ENCODE measurements at places on chromosomes 5 and 9.

DNA sequence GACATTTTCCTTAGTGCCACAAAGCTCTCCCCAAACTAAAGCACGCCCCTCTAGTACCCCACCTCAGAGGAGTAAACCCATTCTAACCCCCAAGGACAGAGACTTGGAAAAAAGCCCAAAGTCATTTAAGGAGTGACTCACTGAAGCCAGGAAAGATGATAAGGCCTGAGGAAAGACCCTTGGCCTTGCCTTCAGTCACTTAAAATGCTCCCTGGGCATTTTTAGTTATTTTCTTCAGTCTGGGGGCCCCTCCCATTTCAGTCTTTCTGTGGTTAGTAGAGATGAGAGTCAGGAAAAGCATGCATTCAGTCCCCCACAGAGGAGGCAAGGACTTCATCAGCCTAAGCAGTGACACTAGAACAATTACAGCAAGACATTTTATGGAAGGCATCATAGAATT, 13.7 kb upstream of the TLX3 start:
- DNase-seq, result no peak

DNA sequence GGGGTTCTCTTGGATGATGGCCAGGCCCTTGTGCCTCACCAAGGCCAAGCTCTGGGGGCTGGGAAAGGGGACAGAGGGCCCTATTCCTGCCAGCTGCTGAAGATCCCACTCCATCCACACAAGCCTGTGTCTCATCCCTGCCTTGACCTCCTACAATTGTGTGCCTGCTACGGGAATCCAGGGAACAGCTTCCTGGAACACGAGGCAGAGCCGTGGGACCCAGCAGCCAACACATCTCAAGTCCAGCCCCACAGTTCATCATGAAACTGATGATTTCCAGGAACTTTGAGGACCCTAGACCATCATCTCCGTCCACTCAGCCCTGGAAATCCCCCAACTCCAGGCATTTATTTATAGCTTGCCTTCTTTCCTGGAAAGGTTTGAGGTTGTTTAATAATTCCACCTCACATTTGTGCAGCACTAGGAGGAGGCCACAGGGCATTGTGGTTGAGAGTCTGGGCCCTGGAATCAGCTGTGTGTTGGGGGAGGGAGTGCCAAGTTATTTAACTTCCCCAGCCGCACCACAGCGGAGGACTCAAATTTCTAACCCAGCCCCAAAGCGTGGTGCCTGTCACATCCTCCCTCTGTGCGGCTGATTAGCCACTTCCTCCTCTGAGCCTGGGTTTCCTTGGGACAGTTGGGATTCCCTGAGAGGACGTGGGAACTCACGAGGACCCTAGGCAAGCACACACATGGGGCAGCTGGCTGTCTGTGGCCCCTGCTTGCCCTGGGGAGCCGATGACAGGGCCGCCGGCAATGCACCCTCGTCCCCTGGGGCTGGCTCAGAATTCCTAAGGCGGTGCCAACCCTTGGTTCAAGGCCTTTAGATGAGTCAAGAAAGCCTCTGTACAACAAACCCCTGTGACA, 58.2 kb upstream of the GGTA1 start:
- no peak for DNase-seq

GRCh38 chr5:55917402-55918086, 66.4 kb downstream of the IL31RA start:
- no peak for DNase-seq

- no peak for DNase-seq
Measured at GRCh38 chr9:114156657-114157421, 1.5 kb downstream of the COL27A1 start.

- no peak for DNase-seq
Measured at GRCh38 chr5:78009937-78010527, 233.9 kb upstream of the TBCA start.

DNA sequence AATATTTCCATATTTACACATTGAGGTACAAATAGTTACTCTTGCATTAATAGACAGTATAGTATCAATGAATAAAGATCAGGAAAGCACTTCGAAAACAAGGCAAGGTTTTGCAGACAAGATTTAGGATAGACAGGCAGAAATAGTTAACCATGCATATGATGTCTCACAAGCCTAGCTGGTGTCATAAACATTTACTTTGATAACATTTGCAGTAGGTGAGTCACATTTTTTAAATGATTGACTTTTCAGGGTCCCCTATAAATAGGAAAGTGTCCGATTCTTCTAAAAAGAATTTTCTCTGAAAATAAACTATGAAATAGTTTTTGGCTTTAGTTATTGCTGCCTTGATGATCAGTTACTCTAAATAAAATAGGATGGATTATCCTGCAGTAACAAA, 162.1 kb downstream of the SNX18 start:
- DNase-seq, result no peak

DNA sequence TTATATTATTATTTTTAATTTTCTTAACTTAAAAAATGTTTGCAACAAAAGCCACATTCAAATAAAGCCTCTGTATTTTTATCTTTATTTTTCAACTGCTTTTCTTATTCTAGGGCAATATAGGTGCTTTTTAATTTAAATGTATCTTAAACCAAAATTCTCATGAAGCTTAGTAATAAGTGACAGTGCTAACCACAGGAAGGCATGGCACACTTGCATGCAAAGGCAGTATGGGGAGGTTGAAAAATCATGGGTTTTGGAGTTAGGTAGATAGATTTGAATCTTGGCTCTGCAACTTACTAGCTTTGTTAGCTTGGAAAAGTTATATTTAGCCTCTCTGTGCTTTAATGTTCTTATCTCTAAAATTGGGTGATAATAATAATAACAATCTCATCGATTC, 458.0 kb downstream of the DMAC1 start:
- no peak for DNase-seq

- DNase-seq, result no peak
Measured at GRCh38 chr9:5644501-5644900, 15.6 kb downstream of the RIC1 start.

DNA sequence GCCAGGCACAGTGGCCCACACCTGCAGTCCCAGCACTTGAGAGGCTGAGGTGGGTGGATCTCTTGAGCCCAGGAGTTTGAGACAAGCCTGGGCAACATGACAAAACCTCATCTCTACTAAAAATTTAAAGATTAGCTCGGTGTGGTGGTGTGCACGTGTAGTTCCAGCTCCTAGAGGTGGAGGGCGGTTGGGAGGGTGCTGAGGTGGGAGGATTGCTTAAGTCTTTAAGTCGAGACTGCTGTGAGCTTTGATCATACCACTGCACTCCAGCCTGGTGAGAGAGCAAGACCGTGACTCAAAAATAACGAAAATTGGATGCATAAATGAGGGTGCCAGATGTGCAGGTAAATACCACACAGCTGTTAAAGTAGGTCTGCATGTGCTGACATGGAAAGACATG, 39.3 kb upstream of the TDRD7 start:
- no peak for DNase-seq

DNA sequence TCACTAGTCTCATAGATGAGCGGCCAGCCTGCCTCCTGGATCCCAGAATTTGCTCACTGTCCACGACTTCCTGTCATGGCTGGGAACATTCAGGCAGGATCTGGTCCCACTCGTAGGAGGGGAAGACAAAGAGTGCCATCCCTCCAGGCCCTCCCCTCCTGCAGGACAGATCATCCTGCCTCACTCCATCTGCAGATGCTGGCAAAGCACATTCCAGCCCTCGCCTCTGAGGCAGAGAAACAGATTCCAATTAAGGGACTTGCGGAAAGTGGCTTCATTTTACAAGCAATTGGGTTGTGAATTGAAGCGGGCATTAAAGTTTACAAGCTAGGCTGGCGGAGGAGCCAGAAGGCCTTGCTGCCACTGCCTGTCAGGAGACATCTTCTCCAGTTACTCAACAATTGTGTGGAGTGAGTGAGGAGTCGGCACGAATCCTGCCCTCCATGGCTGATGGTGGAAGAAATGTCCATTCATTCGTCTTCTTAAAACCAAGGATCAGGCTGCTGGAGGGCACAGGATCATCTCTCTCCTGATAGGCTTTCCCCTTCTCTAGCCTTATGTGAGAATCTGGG, 41.8 kb upstream of the KCNMB1 start:
- no peak for DNase-seq

DNA sequence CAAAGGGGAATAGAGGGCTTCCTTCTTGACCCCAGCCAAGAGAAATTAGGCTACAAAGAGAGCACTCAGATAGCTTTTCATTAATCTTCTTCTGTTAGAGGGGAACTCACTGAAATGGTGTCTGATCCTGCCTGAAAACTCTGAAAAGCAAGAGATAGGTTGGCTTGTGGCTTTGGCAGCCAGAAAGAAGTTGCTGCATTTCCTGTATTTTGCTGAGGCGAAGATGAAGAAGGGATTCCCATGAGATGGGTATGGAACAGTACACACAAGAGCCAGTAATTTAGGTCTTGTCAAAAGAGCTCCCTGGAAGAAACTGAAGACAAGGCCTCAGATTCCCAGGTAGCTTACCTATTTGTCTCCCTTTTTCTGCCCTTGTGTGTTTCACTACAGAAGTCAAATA, 120.9 kb upstream of the TARS1 start:
- no peak for DNase-seq

- no peak for DNase-seq
Measured at GRCh38 chr5:149228618-149229297, 42.9 kb upstream of the AFAP1L1 start.

- DNase-seq, result no peak
Measured at GRCh38 chr5:125576822-125577221, 830.4 kb upstream of the ZNF608 start.

GRCh38 chr9:9791611-9792010, 821.2 kb downstream of the PTPRD start:
- DNase-seq, result no peak

GRCh38 chr9:93148721-93149120, 14.7 kb upstream of the NINJ1 start:
- no peak for DNase-seq

DNA sequence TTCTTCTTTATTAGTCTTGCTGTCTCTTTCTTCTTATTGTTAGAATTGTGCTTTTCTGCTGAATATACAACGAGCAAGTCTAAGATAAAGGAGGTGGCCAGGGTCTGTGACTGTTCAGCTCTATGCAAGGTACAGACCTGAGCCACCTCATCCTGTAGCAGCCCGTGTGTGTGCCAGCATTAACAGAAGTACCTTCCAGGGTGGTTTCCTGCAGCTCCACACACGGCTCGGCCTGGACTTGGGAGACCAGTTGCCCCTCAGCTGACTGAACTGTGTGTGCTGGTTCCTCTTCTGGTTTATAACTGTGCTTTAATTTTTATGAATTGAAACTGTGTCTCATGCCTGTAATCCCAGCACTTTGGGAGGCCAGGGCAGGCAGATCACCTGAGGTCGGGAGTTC, 70.5 kb downstream of the FBXL7 start:
- DNase-seq, result no peak

GRCh38 chr5:145859897-145860296, 12.9 kb downstream of the GRXCR2 start:
- DNase-seq, result no peak

- no peak for DNase-seq
Measured at GRCh38 chr9:107833295-107833694, 343.7 kb upstream of the KLF4 start.

DNA sequence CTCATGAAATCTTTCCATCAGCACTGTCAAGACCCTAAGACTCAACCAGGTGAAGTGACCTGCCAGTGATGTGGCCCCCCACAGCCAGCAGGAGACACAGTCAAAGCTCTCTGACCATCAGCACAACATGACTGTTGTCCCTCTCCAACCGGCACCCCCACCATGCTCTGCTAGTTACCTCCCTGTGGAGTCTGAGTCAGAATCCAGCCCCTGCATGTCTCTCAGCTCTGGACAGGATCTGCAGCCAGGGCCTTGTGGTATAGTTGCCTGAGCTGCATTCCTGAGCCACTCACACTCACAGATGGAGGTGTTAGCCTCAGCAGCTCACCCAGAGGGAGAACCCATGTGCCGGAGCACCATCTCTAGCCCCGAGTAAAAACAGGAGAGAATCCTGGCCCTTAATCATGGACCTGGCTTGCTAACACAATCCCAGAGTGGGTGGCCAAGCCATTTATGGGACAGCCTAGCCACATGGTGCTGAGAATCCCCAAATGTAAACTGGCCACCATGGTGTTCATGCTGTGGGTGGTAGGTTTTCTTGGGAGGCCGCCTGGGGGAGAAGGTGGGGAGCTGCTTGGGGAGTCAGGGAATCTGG, 237.8 kb downstream of the PAPPA start:
- no peak for DNase-seq

DNA sequence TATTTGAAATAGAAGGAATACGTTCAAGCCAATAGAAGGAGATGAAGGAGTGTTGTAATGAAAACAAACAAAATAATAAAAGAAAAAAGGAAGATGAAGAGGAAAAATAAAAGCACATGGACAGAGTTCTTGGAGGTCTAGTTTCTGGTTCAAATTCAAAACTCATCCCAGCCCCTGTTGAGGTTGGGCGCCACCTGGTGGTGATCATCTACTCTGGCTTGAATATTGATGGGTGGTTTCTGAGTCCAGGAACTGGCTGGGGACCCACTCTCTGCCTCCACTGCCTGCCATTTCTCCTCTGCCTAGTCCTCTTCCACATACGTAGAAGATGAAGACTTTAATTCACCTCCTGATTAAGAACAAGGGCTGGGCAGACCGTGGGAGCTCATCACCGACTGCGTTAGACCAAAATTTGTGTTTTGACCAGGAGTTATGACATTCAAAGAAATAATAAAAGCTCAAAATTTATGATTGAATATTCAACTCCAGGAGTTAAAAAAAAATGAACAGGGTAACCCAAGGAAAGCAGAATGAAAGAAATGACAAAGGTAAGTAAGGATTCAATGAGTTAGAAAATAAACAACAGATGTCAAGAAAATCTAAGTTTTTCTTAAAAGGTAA, 99.0 kb upstream of the SLC1A3 start:
- DNase-seq, result peak; percentile 34

GRCh38 chr5:15752663-15753285, 252.8 kb downstream of the FBXL7 start:
- no peak for DNase-seq

DNA sequence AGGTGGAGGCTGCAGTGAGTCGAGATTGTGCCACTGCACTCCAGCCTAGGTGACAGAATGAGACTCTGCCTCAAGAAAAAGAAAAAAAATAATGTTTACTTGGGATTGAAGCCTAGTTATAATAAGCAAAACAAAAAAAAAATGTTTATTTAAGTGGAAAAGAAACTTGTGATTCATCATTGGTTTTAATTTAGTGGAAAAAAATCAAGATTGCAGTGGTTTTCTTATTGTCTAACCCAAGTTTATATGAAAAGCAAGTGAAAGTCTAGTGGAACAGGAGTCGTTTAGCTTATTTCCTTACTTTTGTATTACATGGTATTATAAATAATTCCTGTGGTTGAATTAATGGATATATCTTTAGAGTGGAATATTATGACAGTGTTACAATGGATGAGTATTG, 8.4 kb downstream of the CNOT8 start:
- DNase-seq, result no peak

- DNase-seq, result no peak
Measured at GRCh38 chr5:67063791-67064190, 132.8 kb downstream of the CD180 start.

DNA sequence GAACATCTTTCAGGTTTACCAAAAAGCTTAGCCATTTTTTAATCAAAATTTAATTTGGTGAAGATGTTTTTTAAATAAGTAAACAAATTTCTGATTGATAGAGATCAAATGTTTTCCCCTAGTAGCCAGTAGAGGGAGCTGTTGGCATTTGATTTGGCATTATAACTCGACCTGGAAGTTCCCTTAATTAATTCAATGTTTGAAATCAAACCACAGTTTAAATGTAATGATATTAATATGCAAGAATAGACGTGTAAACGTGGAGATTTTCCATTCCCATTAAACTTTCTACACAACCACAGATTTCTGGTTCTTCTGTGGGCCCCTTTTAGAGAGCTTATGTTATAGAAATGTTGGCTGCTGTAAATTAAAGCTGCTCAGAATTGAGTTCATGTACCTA, 148.1 kb upstream of the MPDZ start:
- DNase-seq, result no peak

- DNase-seq, result no peak
Measured at GRCh38 chr9:34590381-34591247, 1.1 kb upstream of the CNTFR start.

Measured in activated CD8-positive, alpha-beta memory T cell treated with anti-CD3 and anti-CD28 coated beads for 4 hours (primary cell).